ENCODE measurements at places on chromosomes 7 and 10.

- DNase-seq = no peak
Measured at GRCh38 chr10:59073456-59074053, 102.9 kb upstream of the PHYHIPL start.

DNA sequence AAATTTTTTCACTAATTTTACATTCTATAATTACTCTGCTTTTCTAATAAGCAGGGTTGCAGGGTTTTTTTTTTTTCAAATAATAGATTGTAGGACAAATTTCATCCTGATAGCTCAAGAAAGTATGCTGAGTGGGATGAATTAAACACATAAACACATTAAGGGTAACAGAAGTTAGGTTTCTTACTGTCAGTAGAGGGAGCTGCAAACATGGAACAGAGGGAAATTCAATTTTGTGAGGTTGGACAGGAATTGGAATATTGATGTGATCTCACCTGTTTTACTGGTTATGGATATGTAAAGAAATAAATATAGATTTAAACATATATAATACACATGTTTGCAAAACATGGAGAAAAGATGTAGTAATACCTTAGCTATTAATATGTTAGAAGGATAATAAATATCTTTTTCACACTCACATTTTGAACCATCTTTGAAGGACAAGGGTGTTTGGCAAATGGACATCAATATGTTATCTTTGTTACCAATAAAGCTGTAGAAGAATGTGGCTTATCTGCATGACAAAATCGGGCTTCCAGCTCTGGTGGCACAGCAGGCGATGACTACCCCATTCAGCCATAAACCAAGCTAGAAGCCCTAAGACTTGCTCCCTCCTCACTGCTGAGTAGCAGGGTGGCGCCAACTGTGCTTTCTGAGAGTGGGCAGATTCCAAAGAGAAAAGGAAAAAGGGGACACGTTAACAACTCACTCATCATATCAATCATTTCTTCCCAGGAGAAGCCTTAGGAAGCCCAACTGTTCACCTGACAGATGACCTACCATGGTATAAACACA, 1257.4 kb downstream of the GATA3 start:
- DNase-seq = no peak

DNA sequence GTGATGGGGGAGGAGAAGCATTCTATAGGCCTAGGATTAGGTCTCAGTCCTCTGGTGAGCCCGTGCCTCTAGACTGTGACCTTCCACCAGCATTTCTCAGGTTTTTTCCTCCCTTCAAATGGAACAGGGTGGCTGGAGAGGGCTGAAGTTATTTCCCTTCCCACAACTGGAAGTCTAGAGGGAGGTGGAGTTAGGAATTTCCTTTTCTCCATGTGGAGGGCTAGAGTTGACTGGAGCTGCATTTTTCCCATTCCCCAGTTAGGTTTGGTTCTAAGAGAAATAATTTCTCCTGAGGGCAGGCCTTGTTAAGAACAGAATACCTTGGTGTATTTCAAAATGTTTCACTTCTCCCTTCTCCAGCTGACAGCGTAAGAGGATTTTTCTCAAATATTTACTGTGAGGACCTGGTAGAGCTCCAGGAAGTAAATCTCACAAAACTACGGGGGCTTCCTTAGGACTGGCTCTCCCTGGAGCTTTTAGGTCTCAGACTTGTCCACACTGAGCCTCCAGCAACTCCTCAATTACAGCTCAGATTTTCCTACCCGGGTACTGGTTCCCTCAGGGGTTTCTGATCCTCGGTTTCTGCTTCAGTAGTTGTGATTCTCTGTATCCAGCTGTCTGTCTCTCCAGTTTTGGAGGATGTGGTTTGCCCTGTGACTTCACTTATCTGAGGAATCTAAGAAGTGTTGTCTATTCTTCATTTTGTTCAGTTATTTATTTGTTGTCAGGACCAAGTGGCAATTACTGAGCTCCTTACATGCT, 6.0 kb upstream of the REEP3 start:
- no peak for DNase-seq

DNA sequence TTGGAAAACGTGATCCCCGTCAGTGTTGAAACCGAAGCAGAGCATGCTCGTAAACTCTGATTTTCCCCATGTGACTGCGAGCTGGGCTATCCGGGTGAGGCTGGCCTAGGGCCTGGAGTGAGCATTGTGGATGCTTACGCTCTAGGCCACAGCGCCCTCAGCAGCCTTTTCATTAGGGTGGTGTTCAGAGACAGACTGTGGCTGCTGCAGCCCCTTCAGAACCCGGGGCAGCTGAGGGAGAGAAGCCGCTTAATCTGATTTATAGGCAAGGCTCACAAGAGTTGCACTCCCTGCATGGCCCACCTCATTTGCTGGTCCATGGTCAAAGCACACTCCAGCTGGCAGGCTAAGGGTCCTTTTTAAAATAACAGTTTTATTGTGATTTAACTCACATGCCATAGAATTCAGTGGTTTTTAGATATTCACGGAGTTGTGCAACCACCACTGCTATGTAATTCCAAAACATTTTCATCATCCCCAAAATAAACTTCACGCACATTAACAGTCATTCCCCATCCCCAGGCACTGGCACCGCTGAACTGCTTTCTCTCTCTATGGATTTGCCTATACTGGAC, 72.5 kb downstream of the SYPL1 start:
- no peak for DNase-seq

GRCh38 chr7:2725178-2726105, 37.4 kb downstream of the AMZ1 start:
- no peak for DNase-seq

Measured in colonic mucosa (tissue), 4 donors.